ENCODE measurements at places on chromosomes 1 and 21.

DNA sequence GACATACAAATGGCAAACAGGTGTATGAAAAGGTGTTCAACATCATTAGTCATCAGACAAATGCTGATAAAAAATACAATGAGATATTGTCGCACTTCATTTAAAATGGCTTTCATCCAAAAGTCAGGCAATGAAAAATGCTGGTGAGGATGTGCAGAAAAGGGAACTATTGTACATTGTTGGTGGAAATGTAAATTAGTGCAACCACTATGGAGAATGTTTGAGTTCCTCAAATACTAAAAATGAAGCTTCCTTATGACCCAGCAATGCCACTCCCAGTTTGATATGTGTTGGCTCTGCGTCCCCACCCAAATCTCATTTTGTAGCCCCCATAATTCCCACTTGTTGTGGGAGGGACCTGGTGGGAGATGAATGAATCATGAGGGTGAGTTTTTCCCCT, 309.7 kb upstream of the ZRANB2 start:
- no peak for DNase-seq

DNA sequence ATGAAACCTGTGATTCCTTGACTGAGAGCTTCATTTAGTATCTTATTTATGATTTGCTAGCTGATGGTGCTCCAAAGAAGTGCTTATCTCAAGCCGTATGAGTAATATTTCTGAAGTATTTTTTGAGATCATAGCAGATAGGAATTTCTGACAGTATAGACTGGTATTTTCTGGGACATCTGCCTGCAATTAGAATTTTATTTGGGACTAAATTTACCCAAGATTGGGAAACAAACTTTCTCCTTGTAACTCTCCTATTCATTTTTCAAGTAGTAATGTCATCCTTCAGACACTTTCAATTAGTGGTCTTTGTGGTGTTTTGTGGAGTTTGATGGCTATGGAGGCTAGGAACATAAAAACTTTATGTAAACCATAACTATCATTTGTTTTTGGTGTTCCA, 597.2 kb upstream of the ZP4 start:
- DNase-seq = no peak

DNA sequence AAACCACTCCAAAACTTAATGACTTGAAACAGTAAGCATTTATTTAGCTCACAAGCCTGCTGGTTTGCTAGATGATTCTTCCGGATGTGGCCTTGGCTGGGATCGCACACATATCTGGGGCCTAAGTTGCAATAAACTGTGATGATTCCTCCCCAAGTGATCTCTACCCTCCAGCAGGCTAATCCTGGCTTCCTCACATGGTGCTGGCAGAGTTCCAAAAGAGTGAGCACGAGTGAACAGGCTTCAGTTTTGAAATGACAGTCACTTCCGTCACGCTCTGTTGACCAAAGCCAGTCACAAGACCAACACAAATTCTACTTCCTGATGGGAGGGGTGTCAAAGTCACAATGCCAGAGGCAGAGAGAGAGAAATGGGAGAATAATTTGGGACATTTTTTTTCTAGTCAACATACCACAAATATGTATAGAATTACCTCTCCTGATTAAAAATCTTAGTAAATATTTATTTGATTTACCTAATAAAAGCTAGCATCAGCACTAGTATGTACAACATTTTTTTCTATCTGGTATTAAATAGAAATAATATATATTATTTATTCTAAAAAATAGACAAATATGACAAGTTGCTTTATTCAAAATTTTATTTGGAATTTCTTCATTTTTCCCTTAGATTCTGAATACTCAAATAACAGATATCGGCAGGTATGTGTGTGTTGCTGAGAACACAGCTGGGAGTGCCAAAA, 292.7 kb downstream of the TPR start:
- DNase-seq = no peak

DNA sequence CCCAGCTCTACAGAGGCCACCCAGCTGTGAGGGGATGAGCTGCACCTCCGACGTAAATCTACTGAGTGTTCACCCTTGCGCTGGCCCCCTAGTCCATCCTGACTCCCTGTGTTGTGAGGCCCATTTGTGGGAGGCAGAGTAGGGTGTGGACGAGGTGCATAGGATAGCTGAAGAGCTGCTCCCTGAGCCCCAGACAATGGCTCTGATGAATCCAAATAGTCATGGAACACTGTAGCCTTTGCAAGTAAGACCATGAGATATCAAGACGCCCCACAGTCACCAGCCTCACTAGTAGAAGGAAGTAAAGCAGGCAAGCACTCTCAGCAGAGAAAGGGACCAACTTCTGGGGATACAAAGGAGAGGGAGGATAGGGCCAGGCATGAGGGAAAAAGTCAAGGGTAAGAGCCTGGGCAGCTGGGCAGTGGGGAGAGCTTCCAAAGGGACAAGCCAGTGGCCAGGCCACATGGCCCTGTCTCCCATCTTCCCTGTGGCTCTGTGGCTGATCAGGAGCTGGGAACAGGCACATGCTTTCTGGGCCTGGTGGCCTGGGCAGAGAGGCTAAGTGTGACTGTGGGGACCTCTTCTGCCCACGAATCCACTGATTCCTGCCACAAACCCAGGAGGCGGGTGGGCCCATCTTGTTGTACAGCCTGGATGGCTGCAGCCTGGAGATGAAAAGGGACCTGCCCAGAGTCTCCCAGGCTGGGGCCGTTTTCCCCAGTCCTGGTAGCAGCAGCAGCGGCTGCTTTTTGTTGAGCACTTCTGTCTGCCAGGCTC, 55.5 kb upstream of the EPS8L3 start:
- DNase-seq = no peak

DNA sequence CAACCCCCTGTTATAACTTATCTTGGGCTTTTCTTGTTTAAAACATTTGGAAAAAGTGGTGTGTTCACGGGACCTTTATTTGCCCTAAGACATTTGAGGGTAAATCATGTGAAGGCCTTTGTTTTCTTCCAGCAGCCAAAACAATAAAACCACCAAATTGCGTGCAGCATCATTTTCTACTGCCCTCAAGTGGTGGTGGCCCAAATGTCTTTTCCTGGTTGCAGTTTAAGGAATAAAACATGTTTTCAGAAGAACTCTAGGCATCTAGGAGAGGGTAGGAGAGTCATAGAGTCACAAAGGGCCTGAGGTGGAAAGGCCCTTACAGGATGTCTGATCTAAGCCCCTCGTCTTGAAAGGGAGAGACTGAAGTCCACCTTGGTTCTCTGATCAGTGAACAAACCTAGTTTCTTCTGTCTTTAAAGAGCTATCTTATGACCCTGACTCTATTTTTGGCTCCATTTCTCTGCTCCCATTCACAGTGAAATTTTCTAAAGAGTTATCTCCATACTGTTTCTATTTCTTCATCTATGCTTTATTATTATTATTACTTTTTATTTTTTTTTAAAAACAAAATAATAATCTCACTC, 16.0 kb upstream of the EPS15 start:
- peak; percentile 18 for DNase-seq

GRCh38 chr21:39674801-39675200, 62.1 kb downstream of the B3GALT5 start:
- no peak for DNase-seq

- peak; percentile 37 for DNase-seq
Measured at GRCh38 chr1:116910379-116911187, 867 bp downstream of the PTGFRN start.

DNA sequence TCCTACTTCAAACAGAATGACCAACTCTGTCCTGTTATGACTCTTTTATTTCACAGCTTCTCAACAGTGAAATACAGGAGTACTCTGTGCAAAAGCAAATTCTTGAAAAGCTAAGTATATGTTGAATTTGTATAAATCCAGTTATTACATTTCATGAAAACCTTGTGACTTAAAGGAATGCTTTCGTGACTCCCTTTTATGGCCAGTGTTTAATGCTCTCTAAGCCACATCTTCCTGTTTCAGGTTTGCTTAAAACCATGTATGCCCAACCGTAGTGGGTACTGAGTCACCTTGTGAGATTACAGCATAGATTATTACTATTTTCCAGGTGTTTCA, 40.2 kb upstream of the KIF1B start:
- no peak for DNase-seq

- DNase-seq = no peak
Measured at GRCh38 chr1:234315588-234315987, 57.7 kb upstream of the COA6 start.

DNA sequence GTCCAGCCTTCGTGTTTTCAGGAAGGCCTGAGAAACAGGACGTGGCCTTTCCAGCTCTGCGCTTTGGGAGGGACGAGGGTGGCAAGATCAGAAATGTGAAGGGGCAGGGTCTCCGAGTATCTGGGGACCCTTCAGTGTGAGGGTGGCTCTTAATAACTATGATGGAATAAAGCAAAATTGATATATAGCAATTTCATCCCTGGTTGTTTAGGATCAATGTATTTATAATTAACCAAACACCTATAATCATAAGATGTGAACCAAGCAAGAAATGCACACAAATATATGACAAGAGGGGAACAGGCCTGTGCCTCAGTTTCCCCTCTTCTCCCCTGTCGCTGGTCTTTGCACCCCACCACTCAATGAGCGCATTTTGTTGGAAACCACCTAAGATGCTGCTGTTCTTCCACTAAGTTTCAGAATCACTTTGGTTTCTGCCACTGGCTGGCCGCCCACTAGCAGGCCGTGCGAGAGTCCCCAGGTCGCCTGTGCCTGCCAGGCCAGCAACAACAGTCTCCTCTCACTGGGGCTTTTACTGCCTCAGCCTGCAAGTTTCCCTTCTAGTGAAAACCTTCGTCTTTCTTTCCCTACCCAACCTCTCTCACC, 36.6 kb downstream of the UBASH3A start:
- no peak for DNase-seq

GRCh38 chr1:50697440-50698421, 262.3 kb downstream of the FAF1 start:
- DNase-seq = no peak

GRCh38 chr1:3033790-3034090, 12.5 kb downstream of the ACTRT2 start:
- no peak for DNase-seq

DNA sequence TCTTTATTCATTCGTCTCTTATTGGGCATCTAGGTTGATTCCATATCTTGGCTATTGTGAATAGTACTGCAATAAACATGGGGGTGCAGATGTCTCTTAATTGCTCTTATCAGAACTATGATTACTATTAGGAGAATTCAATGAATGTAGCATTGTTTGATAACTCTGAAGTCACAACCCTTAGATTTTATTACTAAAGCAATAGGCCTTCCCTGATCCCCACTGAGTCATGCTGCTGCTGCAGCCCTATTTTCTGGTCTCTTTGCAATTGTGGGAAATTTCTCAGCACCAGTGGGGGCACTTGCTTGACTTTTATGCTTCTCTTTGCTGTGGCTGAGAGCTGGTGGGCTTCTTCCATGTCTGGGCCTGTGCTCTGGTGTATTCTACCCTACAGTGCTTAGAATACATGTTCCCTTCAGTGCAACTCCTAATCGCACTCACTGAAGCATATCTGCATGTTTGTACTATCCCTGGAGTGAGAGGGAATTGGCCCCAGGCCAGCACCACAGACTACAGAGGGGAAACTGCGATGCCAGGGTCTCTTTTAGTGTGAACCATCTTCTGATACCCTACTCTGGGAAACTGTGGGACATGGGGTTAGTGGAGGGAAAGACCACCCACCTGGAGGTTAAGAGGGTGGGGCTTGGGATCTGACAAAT, 52.2 kb upstream of the ROR1 start:
- DNase-seq = no peak

DNA sequence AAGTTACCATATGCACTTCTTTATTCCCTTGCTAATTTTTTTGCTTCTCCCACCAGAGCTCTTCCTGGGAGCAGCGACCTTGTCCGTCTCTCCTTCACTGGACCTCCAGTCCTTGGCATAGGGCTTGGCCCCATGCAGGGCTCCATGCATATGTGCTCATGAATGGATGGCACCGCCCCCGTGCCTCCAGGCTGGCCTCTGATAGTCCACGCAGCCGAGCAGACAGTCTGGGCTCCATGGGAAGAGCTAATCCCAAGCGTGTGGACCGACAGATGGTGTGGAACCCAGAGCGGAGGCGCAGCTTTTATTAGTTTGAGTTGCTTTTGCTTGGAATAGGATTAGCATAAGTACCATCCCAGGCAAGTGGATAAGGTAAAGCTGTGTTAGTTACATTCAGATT, 41.8 kb downstream of the CDCP2 start:
- no peak for DNase-seq

GRCh38 chr1:44634606-44635189, 39.6 kb downstream of the TMEM53 start:
- DNase-seq = no peak

DNA sequence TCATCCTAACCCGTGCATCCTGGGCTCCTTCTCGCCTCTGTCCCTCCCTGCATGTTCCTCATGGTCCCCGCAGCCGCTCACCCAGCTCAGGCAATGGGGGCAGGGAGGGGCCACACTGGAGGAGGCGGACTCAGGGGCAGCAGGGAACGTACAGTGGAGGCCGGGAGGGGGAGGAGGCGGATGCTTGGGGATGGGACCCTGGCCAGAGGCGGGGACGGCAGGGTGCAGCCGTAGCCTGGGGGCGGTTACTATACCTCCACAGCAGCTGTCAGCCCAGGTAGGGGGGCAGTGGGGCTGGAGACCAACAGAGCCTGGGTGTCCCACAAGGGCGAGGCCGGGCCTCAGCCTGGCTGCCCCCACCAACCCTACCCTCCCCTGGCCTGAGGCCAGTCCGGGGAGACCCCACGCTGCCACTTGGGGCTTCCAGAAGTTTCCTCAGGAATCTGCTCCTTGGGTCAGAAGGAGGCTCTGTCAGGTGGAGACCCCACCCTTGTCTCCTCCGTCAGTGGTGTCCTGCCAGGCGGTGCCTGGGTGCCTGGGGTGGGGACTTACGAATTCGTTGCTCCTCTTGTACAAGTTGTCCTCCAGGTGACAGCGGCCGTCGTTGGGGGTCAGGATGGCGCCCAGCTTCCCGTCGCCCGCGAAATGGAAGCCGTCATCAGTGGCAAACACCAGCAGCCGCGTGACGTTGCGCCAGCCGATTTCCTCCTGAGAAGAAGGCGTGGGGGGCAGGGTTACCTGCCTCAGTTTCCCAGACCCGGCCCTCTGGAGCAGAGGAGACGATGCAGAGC, 20.7 kb downstream of the ITGB2 start:
- DNase-seq = no peak

DNA sequence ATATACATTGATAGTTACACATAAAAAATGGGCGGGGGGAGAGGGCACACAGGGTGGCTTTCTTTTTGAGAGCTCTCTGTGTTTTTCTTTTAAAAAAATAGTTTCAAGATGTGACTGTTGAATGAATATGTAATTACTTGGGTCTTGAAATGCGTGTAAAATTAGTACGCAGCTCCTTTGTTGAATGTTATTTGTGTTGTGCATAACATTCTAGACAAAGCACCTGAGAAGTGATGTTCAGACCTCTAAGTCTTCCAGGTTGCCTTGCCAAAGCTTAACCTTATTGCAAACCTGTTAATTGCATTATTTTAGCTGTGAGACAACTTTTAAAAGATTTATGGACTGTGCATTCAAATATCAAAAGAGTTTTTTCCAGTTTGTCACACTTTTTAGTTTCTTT, 5.4 kb downstream of the PBX1 start:
- no peak for DNase-seq
